ENCODE measurements at places on chromosomes 6 and 20. TPM values are rescaled to one million over a fixed set of nuclear protein-coding genes. Genes with fewer than 3 reads are reported as not detected.

CAGE1 gene
- not detected for total RNA-seq

EPPIN gene
- total RNA-seq, result not detected

HUS1B gene
- total RNA-seq, result 5.5 TPM

PHACTR3 gene
- total RNA-seq, result 7.8 TPM

EFCAB8 gene
- not detected for total RNA-seq

ZSCAN31 gene
- total RNA-seq, result 9.8 TPM
